ENCODE measurements at places on chromosomes 11 and 22.

DNA sequence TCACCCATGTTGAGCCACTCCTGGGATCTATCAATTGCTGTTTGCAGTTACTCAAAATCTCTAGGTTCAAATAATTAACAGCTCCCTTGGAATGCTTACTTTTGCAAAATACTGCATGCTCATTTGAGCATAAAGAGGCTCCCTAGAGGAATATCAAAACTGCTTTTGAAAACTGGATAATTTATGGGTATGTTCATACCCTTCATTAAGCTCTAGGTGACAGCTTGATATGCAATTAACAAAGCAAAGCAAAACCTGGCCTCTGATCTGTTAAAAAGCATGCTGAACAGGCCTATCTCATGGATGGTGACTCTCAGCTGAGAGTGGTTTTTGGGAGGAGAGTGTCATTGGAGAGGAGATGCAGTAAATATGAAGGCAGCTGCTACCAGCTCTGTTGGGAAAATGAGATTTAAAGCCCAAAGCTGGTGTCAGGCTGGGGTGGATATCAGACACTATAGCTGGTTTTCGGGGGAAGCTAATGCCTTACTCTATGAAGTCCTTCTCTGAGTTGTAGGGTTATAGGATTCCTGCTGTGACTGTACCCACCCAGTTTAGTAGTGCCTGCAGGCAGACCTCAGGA is 110.9 kb downstream of the RASSF10 start:
- DNase-seq, result no peak

- DNase-seq, result no peak
These were observed 73.7 kb downstream of the JAM3 start for GRCh38 chr11:134142536-134142935.

DNA sequence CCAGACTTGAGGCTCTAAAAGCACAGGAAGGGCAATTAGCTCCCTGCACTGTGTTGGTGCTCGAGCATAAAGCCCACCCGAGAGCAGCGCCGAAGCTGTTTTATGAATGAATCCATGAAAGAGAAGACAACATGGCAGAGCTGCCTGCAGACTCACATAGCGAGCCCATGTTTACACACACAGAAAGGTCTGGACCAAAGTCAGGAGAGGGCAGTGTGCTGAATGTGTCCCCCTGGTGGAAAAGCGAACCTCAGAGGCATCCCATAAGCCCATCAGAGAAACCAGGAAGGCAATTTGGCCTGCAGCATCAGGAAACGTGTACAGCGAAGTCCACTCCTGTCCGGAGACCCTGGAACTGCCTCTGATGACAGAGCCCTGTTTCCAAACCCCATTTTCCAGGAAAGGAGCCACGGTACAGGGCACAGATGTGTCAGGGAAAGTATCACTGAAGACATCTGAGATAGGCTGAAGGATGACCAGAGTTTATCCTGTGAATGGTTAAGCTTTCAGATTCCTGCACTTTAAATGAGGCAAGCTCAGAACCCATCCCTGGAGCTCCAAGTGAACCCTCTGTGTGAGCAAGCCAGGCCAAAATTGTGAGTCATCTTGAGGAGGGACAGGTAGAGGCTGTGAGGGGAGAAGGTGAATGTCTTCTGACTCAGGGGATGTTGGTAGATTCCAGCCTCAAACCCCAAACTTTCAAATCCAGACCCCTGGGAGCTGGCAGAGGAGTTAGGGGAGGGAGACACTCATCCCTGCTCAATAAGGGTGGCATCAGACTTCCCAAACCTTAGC is 36.9 kb downstream of the CHRDL2 start:
- DNase-seq, result no peak

DNA sequence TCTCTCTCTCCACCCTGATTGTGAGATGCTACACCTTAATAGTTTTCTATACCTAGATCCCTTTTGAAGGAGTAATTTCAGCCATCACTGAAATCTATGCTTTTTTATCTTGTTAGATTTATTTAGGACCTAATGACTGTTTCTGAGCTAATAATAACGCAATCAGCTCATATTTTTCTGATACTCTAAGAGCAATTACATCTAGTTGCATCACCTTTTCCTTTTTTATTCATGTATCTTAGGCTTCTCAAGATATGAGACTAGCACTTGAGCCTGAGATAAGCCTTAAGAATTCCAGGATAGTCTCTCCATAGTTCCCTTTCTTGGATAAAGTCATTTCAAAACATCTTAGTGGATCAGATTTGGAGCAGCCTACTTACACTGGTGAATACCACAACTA is 25.1 kb upstream of the CAVIN3 start:
- no peak for DNase-seq

DNA sequence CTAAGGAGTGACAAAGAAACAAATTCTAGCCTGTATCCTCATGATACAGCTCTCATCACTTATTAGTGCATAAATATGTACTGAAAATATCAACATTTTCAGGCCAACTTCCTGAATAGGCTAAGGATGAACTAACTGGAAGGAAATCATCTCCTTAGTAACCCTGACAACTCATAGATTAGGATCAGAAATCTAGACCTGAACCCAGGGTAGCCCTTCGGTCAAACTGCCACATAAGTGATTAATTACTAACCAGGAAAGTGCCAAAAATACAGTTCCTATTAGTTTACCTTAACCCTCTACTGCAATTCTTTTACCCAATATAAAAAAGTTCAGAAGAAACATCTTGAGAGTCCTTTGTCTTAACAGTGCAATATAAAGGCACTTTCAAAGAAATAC is 40.0 kb downstream of the AMBRA1 start:
- no peak for DNase-seq

GRCh38 chr22:17754233-17754925 is 19.9 kb downstream of the BID start:
- no peak for DNase-seq

GRCh38 chr11:31997955-31998354 is 92.9 kb upstream of the RCN1 start:
- no peak for DNase-seq

GRCh38 chr22:48251629-48252028 is 1489.2 kb downstream of the TBC1D22A start:
- no peak for DNase-seq

- DNase-seq, result no peak
These were observed 95.5 kb downstream of the COMMD9 start for GRCh38 chr11:36193721-36194120.

DNA sequence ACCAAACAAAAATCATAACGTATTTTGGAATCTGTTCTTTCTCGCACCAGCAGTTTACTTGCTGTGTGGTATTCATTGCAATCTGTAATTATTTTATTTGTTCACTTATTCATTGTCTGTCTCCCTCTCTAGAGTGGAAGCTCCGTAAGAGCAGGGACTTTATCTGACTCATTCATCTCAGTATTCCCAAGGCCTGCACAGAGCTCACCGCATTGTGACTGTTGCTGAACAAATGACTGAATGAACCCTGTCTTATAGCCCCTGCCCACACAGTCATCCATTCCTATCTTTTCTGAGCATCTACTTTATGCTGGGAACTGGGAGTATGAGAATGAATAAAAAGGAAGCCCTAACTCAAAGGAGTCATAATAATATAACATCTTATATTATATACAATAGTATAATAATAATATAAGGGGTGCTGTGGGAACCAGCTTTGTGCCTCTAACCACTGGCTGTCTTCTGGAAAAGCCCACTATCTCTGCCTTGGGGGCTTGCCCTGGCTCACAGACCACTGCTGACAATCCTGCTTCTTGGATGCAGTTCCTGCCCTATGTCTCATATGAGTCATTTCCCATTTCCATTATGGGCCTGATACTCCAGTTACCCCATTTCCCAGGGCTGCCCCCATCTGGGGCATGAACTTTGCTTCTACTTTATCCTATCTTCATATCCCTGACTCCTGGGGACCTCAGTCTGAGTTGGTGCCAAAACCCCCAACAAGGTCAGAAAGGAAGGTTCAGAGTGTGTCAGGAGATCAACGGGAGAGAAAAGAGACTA is 11.0 kb downstream of the XRRA1 start:
- DNase-seq, result no peak

- DNase-seq, result no peak
These were observed 21.7 kb downstream of the TENM4 start for GRCh38 chr11:79419120-79419519.

DNA sequence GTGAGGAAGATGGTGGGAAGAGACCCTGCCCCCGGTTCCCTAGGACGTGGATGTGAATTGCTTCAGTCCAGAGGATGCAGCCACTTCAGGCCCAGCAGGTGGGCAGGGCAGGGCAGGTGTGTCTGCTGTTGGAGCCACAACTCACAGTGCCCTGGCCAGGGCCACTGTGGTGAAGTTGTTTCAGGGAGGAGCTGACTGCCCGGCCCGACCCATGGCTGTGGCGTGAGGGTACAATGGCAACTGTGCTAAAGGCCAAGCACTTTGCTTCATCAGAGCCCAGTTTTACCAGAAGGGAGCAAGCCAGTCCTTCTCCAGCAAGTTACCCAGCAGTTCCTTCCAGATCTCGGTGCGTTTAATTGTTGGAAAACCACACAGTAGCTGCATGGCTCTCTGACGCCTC is 1174.4 kb downstream of the BRD1 start:
- no peak for DNase-seq

DNA sequence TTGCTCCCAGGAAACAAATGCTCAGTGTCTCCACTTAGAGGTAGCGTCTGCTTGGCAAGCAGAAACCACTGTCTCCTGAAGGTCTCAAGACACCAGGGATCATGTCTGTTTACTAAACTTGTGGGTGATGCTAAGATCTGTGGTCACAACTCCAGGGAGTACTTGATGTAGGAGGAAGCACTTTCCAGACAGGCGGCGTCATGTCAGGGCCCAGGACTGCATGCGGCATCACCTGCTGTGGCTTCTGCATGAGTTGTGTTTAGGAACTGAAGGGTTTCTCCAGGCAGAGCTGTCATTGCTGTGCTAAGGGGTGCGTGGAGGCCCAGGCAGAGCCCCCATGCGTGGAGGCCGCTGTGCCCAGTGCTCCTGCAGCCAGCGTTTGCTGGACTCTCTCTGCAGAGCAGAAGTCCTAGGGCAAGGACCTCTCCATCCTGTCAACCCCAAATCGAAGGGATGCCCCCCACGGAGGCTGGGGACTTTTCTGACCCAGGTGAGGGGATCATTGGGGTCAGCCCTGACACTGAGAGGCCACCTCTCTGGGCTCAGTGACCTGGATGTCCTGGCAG is 8.1 kb upstream of the PANX2 start:
- DNase-seq, result no peak

DNA sequence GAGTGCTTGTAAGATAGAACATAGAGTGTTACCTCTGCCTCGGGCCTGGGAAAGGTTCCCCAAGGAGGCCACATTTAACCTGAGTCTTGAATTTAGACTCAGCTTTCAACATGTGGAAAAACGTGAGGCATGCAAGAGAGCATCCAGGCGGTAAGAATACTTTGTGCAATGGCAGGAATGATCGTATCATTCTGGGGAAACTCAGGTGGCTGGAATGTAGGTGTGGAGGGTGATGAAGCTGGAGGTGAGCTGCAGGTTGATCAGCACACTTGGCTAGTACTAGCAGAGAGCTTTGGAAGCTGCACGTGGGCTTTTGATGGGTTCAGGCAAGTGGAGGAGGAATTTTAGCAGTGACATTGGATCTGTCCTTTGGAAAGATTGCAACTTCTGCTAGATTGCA is 270.3 kb upstream of the RAG2 start:
- no peak for DNase-seq

DNA sequence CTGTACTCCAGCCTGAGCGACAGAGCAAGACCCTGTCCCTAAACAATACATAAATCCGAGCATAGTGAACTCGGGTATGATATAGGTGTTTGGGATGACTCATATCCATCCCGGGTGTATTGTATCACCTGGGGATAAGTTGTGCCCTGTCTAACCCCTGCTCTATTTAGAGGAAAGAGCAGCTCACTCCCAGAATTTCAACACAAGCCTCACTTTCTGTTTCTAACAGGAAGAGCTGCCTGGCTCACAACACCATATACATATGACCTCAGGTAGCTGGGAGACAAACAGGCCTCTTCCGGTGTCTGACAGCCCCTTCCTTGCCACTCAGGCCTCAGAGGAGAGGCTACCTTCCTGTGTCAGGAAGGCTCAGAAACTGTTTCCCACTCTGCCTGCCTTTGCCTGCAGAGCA is 9.9 kb upstream of the MICALL1 start:
- no peak for DNase-seq

GRCh38 chr11:80520507-80520887 is 1079.7 kb upstream of the TENM4 start:
- DNase-seq, result no peak

- no peak for DNase-seq
These were observed 214.1 kb downstream of the OPCML start for GRCh38 chr11:133318221-133318620.

DNA sequence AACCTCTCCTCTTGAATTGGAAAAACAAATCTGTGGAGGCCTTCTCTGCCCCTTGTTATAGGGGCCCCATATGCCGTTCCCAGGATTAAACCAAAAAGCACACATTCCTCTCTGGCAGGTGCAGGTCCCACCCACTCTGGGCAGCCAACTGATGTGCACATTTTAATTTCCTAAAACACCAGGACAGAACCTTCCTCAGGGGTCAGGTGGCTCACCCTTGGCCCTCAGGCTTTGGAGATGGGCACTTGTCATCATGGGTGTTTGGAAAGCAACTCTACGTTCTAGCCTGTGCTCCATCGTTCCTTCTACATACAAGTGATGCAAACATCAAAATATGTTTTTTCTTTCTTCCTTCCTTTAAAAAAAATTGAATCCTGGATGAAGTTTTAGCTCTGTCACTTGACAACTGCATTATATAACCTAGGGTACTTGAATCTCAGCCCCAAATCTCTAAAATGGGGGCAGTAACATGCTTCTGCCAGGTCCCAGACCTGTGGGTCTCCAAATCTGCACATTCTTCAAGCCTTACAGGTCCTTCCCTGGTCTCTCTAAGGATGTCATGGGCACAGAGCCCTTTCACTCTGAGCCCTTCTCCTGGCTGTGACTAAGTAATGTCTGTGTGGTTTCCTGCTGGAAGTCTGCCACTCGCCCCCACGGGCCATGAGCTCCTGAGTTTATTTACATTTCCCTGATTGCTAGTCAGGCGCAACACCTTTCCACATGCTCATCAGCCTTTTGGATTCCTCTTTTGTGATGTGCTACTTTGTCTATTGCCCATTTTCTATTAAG is 43.8 kb downstream of the KCNQ1OT1 start:
- DNase-seq, result no peak

- DNase-seq, result peak; percentile 95
These were observed 1.0 kb upstream of the PPP6R2 start for GRCh38 chr22:50341977-50342650.

DNA sequence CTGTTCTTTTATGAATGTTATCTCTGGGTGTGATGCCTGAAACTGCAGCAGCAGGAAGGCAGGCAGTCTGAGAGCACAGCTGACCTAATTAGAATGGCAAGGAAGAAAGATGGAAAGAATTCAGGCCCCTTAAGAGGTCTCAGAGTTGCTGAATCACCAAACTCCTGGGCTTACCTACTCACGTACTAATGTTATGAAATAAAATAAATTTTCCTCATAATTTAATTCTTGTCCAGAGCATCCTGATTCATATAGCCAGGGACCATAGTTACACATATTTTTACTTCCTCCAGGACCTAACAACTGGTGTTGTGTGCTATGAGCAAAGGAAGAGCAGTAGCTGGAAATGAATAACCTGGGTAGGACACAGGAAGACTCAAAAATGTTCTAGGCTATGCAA is 41.9 kb downstream of the SNX19 start:
- no peak for DNase-seq

GRCh38 chr22:40218723-40219294 is 41.1 kb downstream of the TNRC6B start:
- DNase-seq, result no peak

GRCh38 chr11:115663790-115664189 is 159.6 kb upstream of the CADM1 start:
- DNase-seq, result no peak

- no peak for DNase-seq
These were observed 157.3 kb downstream of the SWAP70 start for GRCh38 chr11:9821008-9821752.

- no peak for DNase-seq
These were observed 132.4 kb downstream of the MN1 start for GRCh38 chr22:27668828-27669797.

- DNase-seq, result no peak
These were observed 845 bp downstream of the RBM7 start for GRCh38 chr11:114401311-114401710.
